Activated T-cell treated with anti-CD3 and anti-CD28 coated beads, Interleukin-2, amount 50 U/mL, for 72 hours (primary cell): ENCODE measurements at places on chromosomes 4 and X. TPM values are rescaled to one million over a fixed set of nuclear protein-coding genes. Genes with fewer than 3 reads are reported as not detected.
A peak's percentile ranks its signal among the peaks of the same experiment; 100 is the strongest.

GRCh38 chr4:53186714-53187358 is 179.0 kb downstream of the SCFD2 start:
- peaks cover 12% of the 10 kb centered on the region for H3K36me3 ChIP-seq
- H3K4me3 ChIP-seq = no peak overlapping the region
- no peak for DNase-seq
- no peak overlapping the region for H3K27ac ChIP-seq

GRCh38 chr4:21946858-21947257 is 1.7 kb downstream of the KCNIP4 start:
- no peak for DNase-seq
- H3K27ac ChIP-seq = no peak overlapping the region
- H3K36me3 ChIP-seq = peaks cover 2% of the 10 kb centered on the region

DNA sequence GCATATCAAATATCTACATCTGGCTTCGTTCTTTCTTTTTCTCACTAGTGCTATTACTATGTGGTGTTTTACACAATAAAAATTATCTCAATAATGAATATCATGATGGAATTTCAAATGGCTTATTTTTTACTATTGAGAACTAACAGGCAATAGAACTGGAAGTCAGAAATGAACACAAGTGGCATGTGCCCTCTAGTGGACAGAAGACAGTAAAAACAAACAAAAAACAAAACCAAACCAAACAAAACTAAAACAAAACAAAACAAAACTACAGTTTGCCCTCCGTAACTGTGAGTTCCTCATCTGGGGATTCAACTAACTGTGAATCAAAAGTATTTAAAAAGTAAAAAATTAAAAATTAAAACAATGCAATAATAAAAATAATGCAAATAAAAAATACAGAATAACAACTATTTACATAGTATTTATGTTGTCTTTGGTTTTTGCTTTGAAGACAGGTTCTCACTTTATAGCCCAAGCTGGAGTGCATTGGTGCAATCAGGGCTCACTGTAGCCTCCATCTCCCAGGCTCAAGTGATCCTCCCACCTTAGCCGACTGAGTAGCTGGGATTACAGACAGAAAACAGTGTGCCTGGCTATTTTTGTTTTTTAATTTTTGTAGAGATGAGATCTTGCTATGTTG is 195.6 kb upstream of the TACR3 start:
- H3K4me1 ChIP-seq = no peaks in the 10 kb centered on the region
- no peaks in the 10 kb centered on the region for H3K36me3 ChIP-seq
- H3K27ac ChIP-seq = no peak overlapping the region
- DNase-seq = no peak

- no peak within 1 kb of the TSS for H3K4me3 ChIP-seq
- no peak for DNase-seq
- H3K4me1 ChIP-seq = peaks cover 23% of the 10 kb centered on the region
- H3K36me3 ChIP-seq = no peaks in the 10 kb centered on the region
Observed at GRCh38 chrX:37779857-37780256, at the start of gene CYBB. TSS of gene CYBB (plus strand) at chrX:37780059. CDS start at chrX:37780078, 19 bp downstream.

DNA sequence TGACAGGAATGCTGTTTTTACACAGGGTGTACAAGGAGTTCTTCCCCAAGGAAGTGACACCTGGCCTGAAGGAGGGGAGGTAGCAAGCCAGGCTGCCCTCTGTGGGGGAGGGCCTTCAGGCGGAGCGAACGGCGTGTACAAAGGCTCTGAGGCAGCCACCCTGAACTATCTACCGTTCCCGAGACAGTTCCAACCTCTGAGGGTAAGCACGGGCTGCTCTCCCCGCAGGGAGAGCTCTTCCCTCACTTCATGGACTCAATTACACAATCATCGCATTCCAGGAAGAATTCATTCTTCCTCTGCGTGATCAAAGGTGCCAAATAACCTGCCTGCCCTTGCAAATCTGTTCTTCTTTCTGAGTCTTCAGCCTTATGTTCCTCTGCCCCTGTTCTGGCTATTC is 4.8 kb downstream of the ELK1 start:
- no peak overlapping the region for H3K27ac ChIP-seq
- no peak overlapping the region for H3K4me3 ChIP-seq
- no peak for DNase-seq

GRCh38 chr4:129264008-129264657 is 168.2 kb downstream of the C4orf33 start:
- no peak for DNase-seq
- H3K4me3 ChIP-seq = peak overlapping the region; percentile 28
- H3K27me3 ChIP-seq = no peaks in the 10 kb centered on the region
- no peaks in the 10 kb centered on the region for H3K36me3 ChIP-seq
- H3K4me1 ChIP-seq = peaks cover 9% of the 10 kb centered on the region

DNA sequence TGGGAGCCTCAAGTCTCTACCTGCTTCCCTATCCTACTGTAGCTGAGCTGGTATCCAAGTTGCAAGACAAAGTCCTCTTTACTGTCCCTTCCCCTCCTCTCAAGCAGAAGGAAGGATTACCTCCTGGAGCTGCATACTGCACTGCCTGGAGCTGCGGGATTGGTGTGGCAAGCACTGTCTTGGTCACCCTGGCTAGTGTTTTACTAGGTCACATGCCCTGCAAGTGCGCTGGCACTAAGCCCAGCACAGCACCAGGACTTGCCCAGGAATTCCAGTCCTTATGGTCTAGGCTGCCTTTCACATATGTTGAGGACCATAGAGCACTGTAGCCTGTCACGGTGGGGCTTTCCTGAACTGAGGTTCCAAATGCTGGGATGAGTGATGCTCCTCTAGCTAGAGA is 227.3 kb upstream of the ZC4H2 start:
- H3K4me1 ChIP-seq = no peaks in the 10 kb centered on the region
- H3K27ac ChIP-seq = no peak overlapping the region
- no peaks in the 10 kb centered on the region for H3K27me3 ChIP-seq

DNA sequence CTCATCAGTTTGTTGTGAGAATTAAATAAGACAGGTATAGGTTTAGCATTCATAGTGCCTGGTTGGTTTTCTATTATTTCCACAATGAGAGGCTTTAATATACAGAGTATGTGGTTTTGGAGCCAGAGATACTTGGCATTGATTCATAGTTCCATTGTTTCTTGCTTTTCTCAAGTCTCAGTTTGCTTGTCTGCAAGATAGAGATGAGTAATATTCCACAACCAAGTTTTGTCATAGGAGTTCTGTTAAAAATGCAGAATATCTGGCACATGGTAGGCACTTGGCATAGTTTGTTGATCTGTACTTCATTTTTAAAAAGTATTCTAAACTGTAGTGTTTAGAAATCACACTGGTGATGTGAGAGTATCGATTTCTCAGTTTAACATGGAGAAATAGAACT is 37.5 kb upstream of the EDA2R start:
- no peaks in the 10 kb centered on the region for H3K36me3 ChIP-seq
- peak overlapping the region; percentile 12 for H3K27ac ChIP-seq
- DNase-seq = no peak

GRCh38 chr4:128570387-128570975 is 239.0 kb upstream of the JADE1 start:
- no peak overlapping the region for H3K4me3 ChIP-seq
- DNase-seq = no peak
- H3K27me3 ChIP-seq = no peaks in the 10 kb centered on the region
- no peaks in the 10 kb centered on the region for H3K36me3 ChIP-seq
- no peaks in the 10 kb centered on the region for H3K4me1 ChIP-seq
- no peak overlapping the region for H3K27ac ChIP-seq

- H3K4me1 ChIP-seq = no peaks in the 10 kb centered on the region
- DNase-seq = no peak
- H3K27ac ChIP-seq = no peak overlapping the region
- H3K27me3 ChIP-seq = peaks cover 6% of the 10 kb centered on the region
- H3K4me3 ChIP-seq = no peak overlapping the region
- H3K36me3 ChIP-seq = no peaks in the 10 kb centered on the region
Observed at GRCh38 chr4:78432896-78433295, 118.7 kb upstream of the ANXA3 start.

DNA sequence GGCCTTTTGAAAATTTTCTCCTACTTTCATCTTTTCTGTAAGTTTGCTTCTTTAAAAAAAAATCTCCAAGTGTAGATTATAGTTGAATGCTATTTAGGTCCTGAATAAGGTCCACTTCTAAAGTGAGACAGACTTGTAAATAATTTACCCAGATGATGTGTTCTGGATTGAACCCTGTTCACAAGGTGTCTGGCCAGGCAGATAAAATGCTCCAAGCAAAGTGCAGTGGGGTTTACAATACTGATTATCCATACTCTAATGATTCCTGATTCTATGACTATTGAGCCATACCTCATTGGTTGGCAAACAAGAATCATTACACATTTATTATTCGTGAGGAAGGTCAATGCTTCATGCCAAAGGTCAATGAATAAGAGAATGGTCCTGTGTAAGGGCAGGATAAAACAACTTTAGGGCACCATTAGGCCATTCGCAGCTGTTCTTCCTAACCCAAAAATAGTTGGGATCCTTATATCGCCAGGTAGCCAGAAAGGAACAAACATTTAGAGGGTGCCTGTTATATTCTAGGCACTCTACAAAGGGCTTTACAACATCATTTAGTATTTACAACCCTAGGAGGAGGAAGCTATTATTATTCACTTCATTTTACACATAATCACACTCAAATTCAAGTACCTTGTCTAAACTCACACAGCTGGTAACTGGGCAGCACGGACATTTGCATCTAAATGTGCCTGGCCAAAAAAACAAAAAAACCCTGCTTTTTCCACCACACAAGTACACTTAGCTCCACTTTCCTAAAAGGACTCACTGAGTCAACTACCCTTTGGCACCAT is 18.6 kb upstream of the SAT1 start:
- H3K4me3 ChIP-seq = no peak overlapping the region
- peaks cover 13% of the 10 kb centered on the region for H3K27me3 ChIP-seq
- no peaks in the 10 kb centered on the region for H3K36me3 ChIP-seq
- H3K4me1 ChIP-seq = no peaks in the 10 kb centered on the region
- DNase-seq = no peak
- H3K27ac ChIP-seq = no peak overlapping the region

GRCh38 chrX:39956803-39957394 is 140.9 kb downstream of the BCOR start:
- H3K27me3 ChIP-seq = peaks cover 24% of the 10 kb centered on the region
- no peak for DNase-seq
- peaks cover 5% of the 10 kb centered on the region for H3K4me1 ChIP-seq
- no peak overlapping the region for H3K27ac ChIP-seq
- H3K4me3 ChIP-seq = no peak overlapping the region

DNA sequence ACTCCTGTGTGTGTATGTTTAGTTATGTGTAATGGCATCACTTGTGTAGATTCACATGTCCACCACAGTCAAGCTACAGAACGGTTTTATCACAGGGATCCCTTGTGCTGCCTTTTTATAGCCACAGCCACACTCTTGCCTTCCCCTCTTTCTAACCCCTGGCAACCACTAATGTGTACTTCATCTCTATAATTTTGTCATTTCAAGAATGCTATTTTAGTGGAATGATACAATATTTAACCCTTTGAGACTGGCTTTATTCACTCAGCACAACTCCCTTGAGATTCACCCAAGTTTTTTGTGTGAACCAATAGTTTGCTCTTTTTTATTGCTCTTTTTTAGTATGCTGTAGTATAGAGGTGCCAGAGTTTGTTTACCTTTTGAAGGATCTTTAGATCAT is 112.1 kb downstream of the CDKL5 start:
- no peak for DNase-seq
- no peaks in the 10 kb centered on the region for H3K36me3 ChIP-seq
- no peaks in the 10 kb centered on the region for H3K27me3 ChIP-seq
- no peak overlapping the region for H3K27ac ChIP-seq
- H3K4me1 ChIP-seq = peaks cover 9% of the 10 kb centered on the region

The MBNL3 gene
- 15.7 TPM for total RNA-seq

The TRAPPC11 gene
- total RNA-seq = 33.2 TPM
